Ovary (tissue), 10 donors: ENCODE measurements at places on chromosomes 3 and 15. TPM values are rescaled to one million over a fixed set of nuclear protein-coding genes. Genes with fewer than 3 reads are reported as not detected.
A peak's percentile ranks its signal among the peaks of the same experiment; 100 is the strongest.

DNA sequence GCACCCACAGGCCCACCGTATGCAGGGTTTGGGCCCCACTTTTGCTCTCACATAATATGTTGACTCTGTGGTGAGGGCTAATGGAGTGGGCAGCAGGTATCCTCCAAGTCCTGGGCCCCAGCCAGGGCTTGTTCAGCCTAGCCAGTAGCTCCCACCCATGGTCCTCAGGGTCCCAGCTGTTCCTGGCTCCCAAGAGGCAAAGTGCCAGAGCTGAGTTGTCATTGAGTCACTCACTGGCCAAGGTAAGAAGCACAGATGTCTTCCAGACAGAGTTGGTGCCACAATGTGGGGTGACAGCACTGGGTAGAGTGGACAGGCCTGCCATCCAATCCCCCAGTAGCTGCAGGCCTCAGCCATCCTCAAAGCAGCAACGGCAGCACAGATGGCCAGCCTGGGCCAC is 4.3 kb downstream of the SHF start:
- H3K27me3 ChIP-seq: no peaks in the 10 kb centered on the region
- H3K27ac ChIP-seq: no peak overlapping the region
- H3K36me3 ChIP-seq: no peaks in the 10 kb centered on the region
- H3K4me1 ChIP-seq: peaks cover 10% of the 10 kb centered on the region
- no peak overlapping the region for H3K4me3 ChIP-seq
- DNase-seq: no peak

DNA sequence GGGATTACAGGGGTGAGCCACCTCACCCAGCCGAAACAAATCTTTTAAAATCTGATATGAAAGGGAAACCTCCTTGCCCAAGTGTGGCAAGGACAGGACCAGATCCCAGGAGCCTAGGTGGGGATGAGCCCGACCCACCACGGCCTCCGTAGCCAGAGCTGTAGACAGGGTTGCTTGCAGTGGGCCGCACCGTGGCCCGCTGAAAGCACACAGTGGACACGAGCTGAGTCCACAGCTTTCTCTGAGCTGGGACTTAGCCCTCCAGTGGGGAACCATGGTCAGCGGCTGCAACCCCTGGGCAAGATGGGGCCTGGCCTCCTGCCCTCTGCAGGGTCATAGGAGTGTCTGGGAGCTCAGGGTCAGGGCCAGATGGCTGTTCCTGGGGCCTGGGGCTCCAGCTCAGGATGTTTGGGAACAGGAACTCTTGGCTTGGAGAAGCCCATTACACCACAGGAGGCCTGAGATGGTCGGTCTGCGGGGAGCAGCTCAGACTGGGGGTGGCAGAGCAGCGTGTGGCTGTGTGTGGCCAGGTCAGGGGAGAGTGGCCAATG is 24.7 kb downstream of the GP9 start:
- DNase-seq: no peak
- H3K27ac ChIP-seq: no peak overlapping the region
- H3K36me3 ChIP-seq: no peaks in the 10 kb centered on the region
- no peaks in the 10 kb centered on the region for H3K27me3 ChIP-seq

- H3K4me1 ChIP-seq: no peaks in the 10 kb centered on the region
- DNase-seq: no peak
- no peaks in the 10 kb centered on the region for H3K27me3 ChIP-seq
- H3K4me3 ChIP-seq: no peak overlapping the region
Observed at GRCh38 chr3:79586232-79586631, 181.6 kb downstream of the ROBO1 start.

GRCh38 chr3:141412087-141412935 is 44.0 kb downstream of the ZBTB38 start:
- peak overlapping the region; percentile 65 for H3K27ac ChIP-seq
- H3K27me3 ChIP-seq: no peaks in the 10 kb centered on the region
- H3K4me3 ChIP-seq: peak overlapping the region; percentile 33
- peaks cover 28% of the 10 kb centered on the region for H3K4me1 ChIP-seq
- H3K36me3 ChIP-seq: no peaks in the 10 kb centered on the region

- H3K27me3 ChIP-seq: no peaks in the 10 kb centered on the region
- no peak overlapping the region for H3K4me3 ChIP-seq
- no peak for DNase-seq
- H3K27ac ChIP-seq: no peak overlapping the region
Observed at GRCh38 chr15:74412159-74412558, 21.6 kb downstream of the SEMA7A start.

DNA sequence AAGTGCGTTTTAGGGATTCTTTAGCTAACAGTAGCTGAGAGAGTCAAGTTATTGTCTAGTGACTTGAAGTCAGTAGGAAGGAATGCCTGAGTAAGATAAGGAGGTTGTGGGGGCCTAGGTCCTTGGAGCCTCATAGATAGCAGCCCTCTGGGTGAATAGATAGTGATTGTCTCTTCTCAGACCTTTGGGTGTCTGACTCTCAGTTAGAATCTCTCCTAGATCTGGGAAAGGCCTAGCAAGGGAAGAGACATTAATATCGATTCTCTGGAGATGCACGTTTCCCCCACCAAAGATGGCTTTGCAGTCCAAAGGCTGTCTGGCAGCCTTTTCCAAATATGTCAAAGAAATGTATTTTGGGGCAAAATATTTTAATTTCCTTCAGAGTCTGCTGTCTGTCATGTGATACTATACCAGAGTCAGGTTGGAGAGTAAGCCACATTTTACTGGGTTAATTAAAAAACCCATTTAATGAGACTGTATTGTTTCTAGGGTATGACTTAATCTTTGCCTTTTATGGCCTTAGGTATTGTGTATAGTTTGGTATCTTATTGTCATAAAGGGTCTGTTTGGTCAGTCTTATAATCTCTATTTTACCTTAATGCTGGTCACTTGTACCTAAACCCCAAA is 92.2 kb downstream of the ST6GAL1 start:
- no peak for DNase-seq
- no peak overlapping the region for H3K4me3 ChIP-seq
- H3K4me1 ChIP-seq: no peaks in the 10 kb centered on the region

DNA sequence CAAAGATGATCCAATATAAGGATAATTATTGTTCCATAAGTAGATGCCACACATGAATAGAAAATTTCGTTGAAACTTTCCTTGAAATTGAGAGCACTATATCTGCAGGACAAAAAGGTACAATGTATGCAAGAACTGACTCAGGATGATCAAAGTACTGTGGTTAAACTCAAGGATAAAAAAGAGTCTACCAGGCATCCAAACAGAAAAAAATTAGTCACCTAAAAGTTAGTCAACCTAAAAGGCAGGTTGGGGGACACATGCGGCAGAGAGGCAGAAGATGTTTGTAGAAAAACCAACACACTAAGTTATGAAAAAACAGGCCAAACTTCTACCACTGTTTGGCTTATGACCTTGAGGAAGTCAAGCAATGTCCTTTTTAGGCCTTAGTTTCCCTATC is 68.7 kb downstream of the GSK3B start:
- no peaks in the 10 kb centered on the region for H3K4me1 ChIP-seq
- H3K36me3 ChIP-seq: no peaks in the 10 kb centered on the region
- no peak overlapping the region for H3K27ac ChIP-seq
- DNase-seq: no peak
- no peaks in the 10 kb centered on the region for H3K27me3 ChIP-seq

GRCh38 chr15:40870716-40871115 is 3.3 kb downstream of the RHOV start:
- DNase-seq: no peak
- no peaks in the 10 kb centered on the region for H3K36me3 ChIP-seq
- no peak overlapping the region for H3K27ac ChIP-seq
- no peak overlapping the region for H3K4me3 ChIP-seq

DNA sequence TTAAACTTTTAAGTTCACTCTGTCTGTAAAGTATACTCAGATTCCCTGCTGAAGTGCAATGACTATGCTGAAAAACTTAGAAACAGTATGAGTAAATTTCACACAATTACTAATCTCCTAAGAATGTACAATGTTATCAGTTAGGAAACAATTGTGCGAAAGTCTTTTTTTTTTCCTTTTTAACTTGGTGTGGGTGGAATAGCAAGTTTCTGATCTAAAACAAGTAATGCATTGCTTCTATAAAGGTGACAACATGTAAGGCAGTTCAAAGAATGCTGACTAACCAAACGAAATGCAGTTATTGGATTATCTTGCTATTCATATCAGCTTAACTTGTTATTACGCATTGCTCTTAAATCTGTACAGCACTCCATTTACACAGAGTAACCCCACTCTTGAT is 19.3 kb upstream of the SLC12A8 start:
- no peak overlapping the region for H3K27ac ChIP-seq
- H3K27me3 ChIP-seq: no peaks in the 10 kb centered on the region
- H3K4me3 ChIP-seq: no peak overlapping the region

- H3K4me1 ChIP-seq: peaks cover 8% of the 10 kb centered on the region
- H3K27me3 ChIP-seq: no peaks in the 10 kb centered on the region
- no peak for DNase-seq
- no peak overlapping the region for H3K27ac ChIP-seq
Observed at GRCh38 chr3:48656841-48657281, 5.8 kb downstream of the CELSR3 start.

The GNAT1 gene
- total RNA-seq: not detected

GRCh38 chr3:169379496-169380090 is 283.9 kb downstream of the MECOM start:
- H3K27me3 ChIP-seq: no peaks in the 10 kb centered on the region
- H3K27ac ChIP-seq: no peak overlapping the region
- no peak for DNase-seq
- no peaks in the 10 kb centered on the region for H3K36me3 ChIP-seq

- no peaks in the 10 kb centered on the region for H3K36me3 ChIP-seq
- H3K4me3 ChIP-seq: peak overlapping the region; percentile 45
- no peak overlapping the region for H3K27ac ChIP-seq
Observed at GRCh38 chr3:62319570-62320243, 53.6 kb downstream of the FEZF2 start.

The XXYLT1 gene
- total RNA-seq: 7.3 TPM

DNA sequence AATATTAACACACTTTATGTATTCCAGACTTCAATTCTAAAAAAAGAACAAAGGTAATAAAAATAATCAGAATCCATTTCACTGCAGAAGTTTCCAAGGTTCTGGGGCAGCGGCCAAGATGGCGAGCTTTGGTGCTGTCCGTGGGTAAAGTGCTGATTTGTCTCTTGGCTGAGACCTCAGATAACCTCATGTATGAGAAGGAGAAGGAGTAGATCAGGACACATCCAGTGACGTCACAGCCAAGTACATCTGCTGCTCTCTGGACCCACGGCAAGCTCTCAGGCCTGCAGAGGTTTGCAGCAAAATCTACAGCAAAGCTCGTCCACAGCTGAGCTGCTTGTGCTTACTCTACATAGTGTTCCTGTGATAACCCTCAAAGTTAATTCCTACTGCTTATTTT is 165.7 kb downstream of the MAGI1 start:
- H3K27me3 ChIP-seq: no peaks in the 10 kb centered on the region
- H3K27ac ChIP-seq: no peak overlapping the region
- H3K4me3 ChIP-seq: no peak overlapping the region
- peaks cover 2% of the 10 kb centered on the region for H3K4me1 ChIP-seq

DNA sequence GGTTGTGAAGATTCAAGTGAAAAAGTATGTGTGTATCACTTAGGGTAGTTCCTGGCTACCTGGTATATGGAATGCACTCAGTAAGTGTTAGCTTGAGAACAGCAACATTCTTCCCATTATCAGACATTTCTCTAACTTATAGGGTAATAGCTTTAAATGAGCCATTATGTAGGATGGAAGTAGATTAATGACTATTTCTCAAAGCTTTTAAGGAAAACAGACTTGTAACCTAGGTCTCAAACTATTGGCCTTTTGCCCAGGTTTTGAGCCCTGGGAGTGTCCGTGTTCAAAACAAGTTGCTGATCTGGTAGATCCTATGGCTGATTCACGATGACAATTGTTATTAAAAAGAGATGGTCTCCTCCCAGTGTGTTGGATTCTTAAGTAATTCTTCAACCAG is 129.1 kb upstream of the UMPS start:
- no peak overlapping the region for H3K27ac ChIP-seq
- no peak overlapping the region for H3K4me3 ChIP-seq
- no peaks in the 10 kb centered on the region for H3K27me3 ChIP-seq
- H3K36me3 ChIP-seq: no peaks in the 10 kb centered on the region
- H3K4me1 ChIP-seq: peaks cover 1% of the 10 kb centered on the region

GRCh38 chr3:99348451-99348850 is 289.9 kb upstream of the COL8A1 start:
- no peak overlapping the region for H3K4me3 ChIP-seq
- H3K4me1 ChIP-seq: no peaks in the 10 kb centered on the region
- DNase-seq: no peak
- H3K27ac ChIP-seq: no peak overlapping the region
- H3K36me3 ChIP-seq: no peaks in the 10 kb centered on the region

The KBTBD8 gene
- 0.72 TPM for total RNA-seq

GRCh38 chr15:64767203-64767602 is 8.2 kb downstream of the RBPMS2 start:
- H3K27ac ChIP-seq: no peak overlapping the region
- H3K27me3 ChIP-seq: no peaks in the 10 kb centered on the region
- H3K36me3 ChIP-seq: no peaks in the 10 kb centered on the region
- DNase-seq: no peak

The ZIC1 gene
- 0.45 TPM for total RNA-seq

GRCh38 chr3:134361162-134361835 is 12.9 kb downstream of the AMOTL2 start:
- no peak overlapping the region for H3K27ac ChIP-seq
- no peaks in the 10 kb centered on the region for H3K27me3 ChIP-seq
- no peak for DNase-seq
- no peaks in the 10 kb centered on the region for H3K36me3 ChIP-seq
- no peak overlapping the region for H3K4me3 ChIP-seq
- peaks cover 45% of the 10 kb centered on the region for H3K4me1 ChIP-seq

The SERINC4 gene
- 0.07 TPM for total RNA-seq

GRCh38 chr15:56877255-56877970 is 41.0 kb upstream of the TCF12 start:
- H3K4me1 ChIP-seq: no peaks in the 10 kb centered on the region
- no peak overlapping the region for H3K27ac ChIP-seq
- H3K4me3 ChIP-seq: no peak overlapping the region
- no peaks in the 10 kb centered on the region for H3K27me3 ChIP-seq
- DNase-seq: no peak

DNA sequence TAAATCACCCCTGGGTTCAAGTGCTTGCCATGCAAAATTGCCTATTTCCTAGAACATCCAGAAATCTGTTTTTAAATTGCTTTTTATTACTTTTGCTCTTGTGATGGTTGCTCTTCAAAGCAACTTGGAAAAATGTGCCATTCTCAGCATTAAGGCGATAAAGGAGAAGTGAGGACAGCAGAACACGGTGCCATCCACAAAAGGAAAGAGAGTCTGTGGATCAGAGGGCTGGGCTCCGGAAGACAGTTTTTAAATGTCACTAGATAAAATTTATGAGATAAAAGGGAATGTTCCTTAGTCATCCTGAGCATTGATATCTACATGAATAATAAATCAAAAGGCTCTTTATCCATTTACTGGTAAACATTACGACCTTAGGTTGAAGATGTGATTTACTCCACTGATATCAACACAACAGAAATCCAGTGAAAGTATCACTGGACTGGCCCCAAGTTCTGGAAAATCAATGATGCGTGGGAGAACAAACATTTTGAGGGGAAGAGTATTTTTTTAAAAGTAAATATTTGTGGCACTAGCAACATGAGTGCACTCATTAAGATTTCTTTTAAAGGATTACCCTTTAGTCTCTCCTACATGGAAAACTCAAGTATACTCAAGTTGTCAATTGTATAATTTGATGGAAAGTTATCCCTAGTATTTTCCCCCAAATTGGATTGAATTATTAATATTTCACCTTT is 554.7 kb downstream of the FHIT start:
- no peak overlapping the region for H3K27ac ChIP-seq
- H3K4me1 ChIP-seq: no peaks in the 10 kb centered on the region
- no peak overlapping the region for H3K4me3 ChIP-seq
- no peaks in the 10 kb centered on the region for H3K27me3 ChIP-seq

The GOLGA8T gene
- 0.55 TPM for total RNA-seq
